ENCODE measurements at places on chromosomes 16 and 17. TPM values are rescaled to one million over a fixed set of nuclear protein-coding genes. Genes with fewer than 3 reads are reported as not detected.

The C17orf113 gene
- polyA plus RNA-seq = 3.1 TPM

The LRRC75A gene
- 13.1 TPM for polyA plus RNA-seq

The C17orf78 gene
- not detected for polyA plus RNA-seq

The GDPD3 gene
- polyA plus RNA-seq = 17.5 TPM

The ACOX1 gene
- 20.3 TPM for polyA plus RNA-seq

GRCh38 chr17:30506481-30506880, 29.3 kb downstream of the GOSR1 start:
- no peak for DNase-seq

DNA sequence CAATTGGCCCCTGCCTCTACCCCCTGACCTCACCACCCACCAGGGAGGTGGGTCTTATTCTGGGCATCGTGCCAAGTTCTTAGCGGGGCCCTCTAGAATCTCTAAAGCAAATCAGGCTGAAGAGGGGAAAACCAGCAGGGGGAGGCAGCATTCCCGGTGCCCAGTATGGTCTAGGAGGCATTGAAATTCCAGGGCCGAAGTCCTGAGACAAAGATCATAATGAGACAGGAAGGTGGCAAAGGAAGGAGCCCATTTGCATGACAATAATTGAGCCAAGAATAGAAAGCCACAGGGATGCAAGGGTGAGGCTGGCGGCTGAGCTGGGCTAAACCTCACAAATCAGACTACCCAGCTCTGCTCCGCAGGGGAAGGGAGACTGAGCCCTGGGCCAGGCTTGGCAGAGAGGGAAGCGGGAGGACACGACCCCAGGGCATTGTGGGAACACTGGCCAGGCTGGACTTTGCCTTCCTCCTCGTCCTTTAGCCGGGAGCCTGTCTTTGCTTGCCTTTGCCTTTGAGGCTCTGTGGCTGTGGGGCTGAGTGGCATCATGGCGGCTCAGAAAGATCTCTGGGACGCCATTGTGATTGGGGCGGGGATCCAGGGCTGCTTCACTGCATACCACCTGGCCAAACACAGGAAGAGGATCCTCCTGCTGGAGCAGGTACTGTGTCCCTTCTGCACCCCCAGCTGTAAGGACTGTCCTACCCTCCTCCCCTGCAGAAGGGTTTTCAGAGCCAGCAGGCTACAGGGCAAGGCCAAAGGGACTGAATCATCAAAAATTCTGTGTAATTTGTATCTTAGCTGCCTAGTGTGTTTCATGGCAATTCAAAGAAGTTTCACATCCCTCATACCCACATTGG, at the start of gene PIPOX:
Gene PIPOX (plus strand): TSS at position 463 of the 860 bp plus-strand sequence. CDS start 85 bp downstream, at position 548.
- DNase-seq = no peak

The SYT17 gene
- 11.4 TPM for polyA plus RNA-seq

DNA sequence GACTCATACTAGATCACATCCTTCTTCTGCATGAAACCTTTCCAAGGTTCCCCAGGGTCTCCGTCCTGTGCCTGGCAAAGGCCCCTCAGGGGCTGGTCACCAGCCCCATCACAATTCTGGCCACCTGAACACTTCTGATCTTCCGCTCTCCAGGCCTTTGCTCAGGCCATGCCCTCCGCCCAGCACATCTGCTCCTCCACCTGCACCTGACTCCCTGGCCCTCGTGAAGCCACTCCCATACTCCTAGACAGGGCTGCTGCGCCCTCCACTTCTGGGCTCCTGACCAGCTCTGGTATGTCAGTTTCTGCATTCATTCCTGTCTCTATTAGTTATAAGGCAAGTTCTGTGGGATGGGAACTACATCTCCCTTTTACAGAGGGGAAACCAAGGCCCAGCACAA, 1.9 kb upstream of the MYL11 start:
- no peak for DNase-seq

The DNAH3 gene
- 0.26 TPM for polyA plus RNA-seq

DNA sequence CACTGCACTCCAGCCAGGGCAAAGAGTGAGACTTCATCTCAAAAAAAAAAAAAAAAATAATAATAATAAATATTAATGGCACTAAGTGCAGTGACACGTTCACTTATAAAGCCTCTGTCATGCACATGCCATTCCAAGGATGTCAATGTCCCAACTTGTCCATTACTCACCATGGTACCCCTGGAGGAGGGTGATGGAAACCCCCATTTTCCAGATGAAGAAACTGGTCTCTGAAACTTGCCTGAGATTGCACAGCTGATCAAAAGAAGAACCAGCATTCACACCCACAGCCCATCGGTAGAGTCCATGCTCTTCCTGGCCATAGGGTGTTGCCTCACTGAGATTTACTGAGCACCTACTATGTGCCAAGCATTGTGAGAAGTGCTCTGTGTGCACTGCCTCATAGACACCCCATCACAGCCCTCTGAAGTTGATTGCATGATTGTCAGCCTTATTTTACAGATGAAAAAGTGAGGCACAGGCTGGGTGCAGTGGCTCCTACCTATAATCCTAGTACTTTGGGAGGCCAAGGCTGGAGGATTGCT, 123.7 kb downstream of the ABCC1 start:
- no peak for DNase-seq

- no peak for DNase-seq
Observed at GRCh38 chr16:66355526-66355925, 11.0 kb upstream of the CDH5 start.

GRCh38 chr17:32156656-32157055, 14.4 kb downstream of the RHOT1 start:
- no peak for DNase-seq

- DNase-seq = no peak
Observed at GRCh38 chr17:35725802-35726126, 5.7 kb upstream of the RASL10B start.

The KLHL11 gene
- 6.7 TPM for polyA plus RNA-seq

The KRT25 gene
- not detected for polyA plus RNA-seq

The OSGIN1 gene
- polyA plus RNA-seq = 0.49 TPM

DNA sequence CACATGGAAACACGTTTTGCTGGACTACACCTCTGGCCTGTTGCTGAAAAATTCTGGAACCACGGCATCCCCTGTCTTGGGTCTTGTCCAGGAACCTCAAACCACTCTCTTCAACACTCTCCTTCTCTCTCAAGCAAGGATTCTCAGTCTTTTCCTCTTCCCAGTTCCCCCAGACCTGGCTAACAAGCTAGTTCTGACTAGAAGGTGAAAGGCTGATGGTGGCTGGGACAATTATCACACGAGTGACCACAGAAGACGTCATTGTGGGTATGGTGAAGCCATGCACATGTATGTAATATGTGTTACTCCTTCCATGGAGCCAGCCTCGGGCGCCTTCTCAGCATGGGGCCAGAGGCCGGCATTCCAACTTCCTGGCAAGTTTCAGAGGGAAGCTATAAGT, 123.0 kb downstream of the CDYL2 start:
- no peak for DNase-seq

- no peak for DNase-seq
Observed at GRCh38 chr17:3788200-3788599, 12.8 kb downstream of the ITGAE start.

DNA sequence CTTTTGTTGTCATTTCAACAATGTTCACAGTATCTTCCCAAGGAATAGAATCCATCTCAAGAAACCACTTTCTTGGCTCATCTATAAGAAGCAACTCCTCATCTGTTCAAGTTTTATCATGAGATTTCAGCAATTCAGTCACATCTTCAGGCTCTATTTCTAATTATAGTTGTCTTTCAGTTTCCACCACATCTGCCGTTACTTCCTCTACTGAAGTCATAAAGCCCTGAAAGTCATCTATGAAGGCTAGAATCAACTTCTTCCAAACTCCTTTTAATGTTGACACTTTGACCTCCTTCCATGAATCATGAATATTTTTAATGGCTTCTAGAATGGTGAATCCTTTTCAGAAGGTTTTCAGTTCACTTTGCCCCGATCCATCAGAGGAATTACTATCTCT, 102.1 kb downstream of the CDH13 start:
- DNase-seq = no peak

- no peak for DNase-seq
Observed at GRCh38 chr17:4116516-4116915, 26.3 kb downstream of the ZZEF1 start.

Measured in left renal pelvis (tissue), 4 donors.